ENCODE measurements at places on chromosomes 1 and 21. TPM values are rescaled to one million over a fixed set of nuclear protein-coding genes. Genes with fewer than 3 reads are reported as not detected.

GRCh38 chr1:6052543-6053205 lies 7.0 kb downstream of the KCNAB2 start:
- H3K36me3 ChIP-seq: peaks cover 6% of the 10 kb centered on the region
- H3K27ac ChIP-seq: peak overlapping the region; percentile 65
- H3K27me3 ChIP-seq: no peaks in the 10 kb centered on the region
- peak; percentile 26 for DNase-seq

- peaks cover 7% of the 10 kb centered on the region for H3K4me1 ChIP-seq
- no peak for DNase-seq
- no peak overlapping the region for H3K27ac ChIP-seq
- no peaks in the 10 kb centered on the region for H3K27me3 ChIP-seq
These were observed 4.7 kb upstream of the ADARB1 start for GRCh38 chr21:45069711-45070110.

DNA sequence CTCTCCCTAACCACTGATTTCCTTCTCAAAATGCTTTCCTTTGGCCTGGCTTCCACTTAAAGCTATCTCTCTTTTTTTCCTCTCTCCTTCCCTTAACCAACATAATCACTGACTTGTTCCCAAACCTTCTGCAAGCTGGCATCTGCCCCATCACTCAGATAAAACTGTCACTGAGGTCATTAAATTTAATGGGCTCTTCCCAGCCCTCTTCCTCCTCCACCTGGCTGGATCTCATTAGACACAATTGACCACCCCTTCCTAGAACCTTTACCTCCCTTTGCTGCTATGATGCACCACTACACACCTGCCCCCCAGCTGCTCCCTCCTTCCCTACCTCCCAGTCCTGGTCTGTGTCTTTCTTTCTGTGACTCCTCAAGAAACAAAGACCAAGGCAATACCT lies 44.0 kb upstream of the GJB5 start:
- no peaks in the 10 kb centered on the region for H3K36me3 ChIP-seq
- H3K27ac ChIP-seq: no peak overlapping the region
- peaks cover 11% of the 10 kb centered on the region for H3K27me3 ChIP-seq
- no peak overlapping the region for H3K4me3 ChIP-seq
- H3K4me1 ChIP-seq: no peaks in the 10 kb centered on the region

- DNase-seq: no peak
- H3K27me3 ChIP-seq: peaks cover 14% of the 10 kb centered on the region
- peak overlapping the region; percentile 32 for H3K27ac ChIP-seq
- H3K4me3 ChIP-seq: no peak overlapping the region
These were observed 13.6 kb upstream of the GOLT1A start for GRCh38 chr1:204227351-204227750.

GRCh38 chr1:117570988-117571409 lies 34.8 kb upstream of the TENT5C start:
- no peak overlapping the region for H3K4me3 ChIP-seq
- H3K27ac ChIP-seq: no peak overlapping the region
- no peaks in the 10 kb centered on the region for H3K27me3 ChIP-seq
- no peaks in the 10 kb centered on the region for H3K36me3 ChIP-seq

DNA sequence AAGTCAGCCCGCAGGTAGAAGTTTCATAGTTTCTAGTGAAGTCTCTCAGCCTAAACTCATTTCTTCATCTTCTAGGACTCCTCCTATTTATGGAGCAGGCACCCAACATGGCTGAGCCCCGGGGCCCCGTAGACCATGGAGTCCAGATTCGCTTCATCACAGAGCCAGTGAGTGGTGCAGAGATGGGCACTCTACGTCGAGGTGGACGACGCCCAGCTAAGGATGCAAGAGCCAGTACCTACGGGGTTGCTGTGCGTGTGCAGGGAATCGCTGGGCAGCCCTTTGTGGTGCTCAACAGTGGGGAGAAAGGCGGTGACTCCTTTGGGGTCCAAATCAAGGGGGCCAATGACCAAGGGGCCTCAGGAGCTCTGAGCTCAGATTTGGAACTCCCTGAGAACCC lies 7.2 kb downstream of the CGN start:
- H3K27me3 ChIP-seq: no peaks in the 10 kb centered on the region
- H3K4me3 ChIP-seq: no peak overlapping the region
- peaks cover 6% of the 10 kb centered on the region for H3K4me1 ChIP-seq
- DNase-seq: no peak
- H3K36me3 ChIP-seq: no peaks in the 10 kb centered on the region

DNA sequence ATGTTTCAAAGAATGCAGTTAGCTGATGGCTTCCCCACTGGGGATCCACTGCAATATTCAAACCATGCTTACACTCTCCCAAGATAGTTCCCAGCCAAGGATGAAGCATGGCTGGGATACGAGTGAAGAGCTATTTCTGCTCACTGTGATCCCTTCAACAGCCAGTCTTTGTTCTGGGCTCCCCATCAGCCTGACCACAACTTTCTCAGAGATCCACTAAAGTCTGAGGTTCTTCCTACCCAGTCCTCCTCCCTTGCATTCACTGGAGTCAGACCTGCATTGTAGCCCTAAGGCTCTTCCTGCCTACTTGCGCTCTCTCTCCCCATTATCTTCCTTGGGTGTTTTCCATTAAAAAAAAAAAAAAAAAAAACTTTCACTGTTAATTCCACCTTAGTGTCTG lies 101.4 kb downstream of the TTLL7 start:
- H3K27ac ChIP-seq: no peak overlapping the region
- no peaks in the 10 kb centered on the region for H3K36me3 ChIP-seq
- DNase-seq: no peak
- no peak overlapping the region for H3K4me3 ChIP-seq
- H3K27me3 ChIP-seq: peaks cover 29% of the 10 kb centered on the region
- H3K4me1 ChIP-seq: no peaks in the 10 kb centered on the region

MATN1 gene
- total RNA-seq: 2.1 TPM

HLX gene
- total RNA-seq: 0.94 TPM

TRAF3IP3 gene
- total RNA-seq: 288 TPM
